ENCODE measurements at places on chromosomes 2 and 18.

- DNase-seq: no peak
Observed at GRCh38 chr2:96325884-96326255, 753 bp downstream of the ITPRIPL1 start.

- no peak for DNase-seq
Observed at GRCh38 chr2:116724550-116724949, 1089.9 kb upstream of the DDX18 start.

GRCh38 chr2:22326250-22326649 lies 1058.7 kb upstream of the KLHL29 start:
- DNase-seq: no peak

DNA sequence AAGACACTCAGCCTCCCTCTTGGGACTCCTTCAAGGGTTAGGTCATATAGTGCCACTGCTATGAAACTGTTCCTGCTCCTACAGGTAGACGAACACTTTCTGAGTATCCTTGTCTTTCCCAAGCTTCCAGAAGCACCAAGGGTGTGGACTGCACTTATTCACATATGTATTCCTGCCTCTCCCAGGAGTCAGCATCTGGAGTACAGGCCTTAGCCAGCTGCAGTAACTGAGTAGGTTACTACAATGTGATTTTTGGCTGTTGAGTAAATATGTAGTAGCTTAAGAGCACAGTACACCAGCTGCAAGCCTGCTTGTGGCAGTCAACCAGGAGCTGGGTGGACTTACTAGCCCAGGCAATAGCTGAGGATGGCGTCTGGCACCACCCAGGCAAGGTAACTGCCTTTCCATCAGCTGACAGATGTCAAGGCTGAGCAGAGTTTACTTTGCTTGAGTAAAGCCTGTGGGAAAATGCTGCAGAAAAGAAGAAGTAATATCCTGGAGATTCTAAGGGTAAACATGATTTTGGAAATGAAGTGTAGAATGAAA lies 14.0 kb upstream of the SCLY start:
- DNase-seq: no peak

- no peak for DNase-seq
Observed at GRCh38 chr2:107712857-107713256, 113.8 kb upstream of the RGPD4 start.

GRCh38 chr2:76247006-76247405 lies 536.3 kb upstream of the GCFC2 start:
- DNase-seq: no peak

All from esophagus squamous epithelium (tissue), 5 donors.